Non-pigmented ciliary epithelial cell (primary cell): ENCODE measurements at places on chromosomes 7 and 10.

DNA sequence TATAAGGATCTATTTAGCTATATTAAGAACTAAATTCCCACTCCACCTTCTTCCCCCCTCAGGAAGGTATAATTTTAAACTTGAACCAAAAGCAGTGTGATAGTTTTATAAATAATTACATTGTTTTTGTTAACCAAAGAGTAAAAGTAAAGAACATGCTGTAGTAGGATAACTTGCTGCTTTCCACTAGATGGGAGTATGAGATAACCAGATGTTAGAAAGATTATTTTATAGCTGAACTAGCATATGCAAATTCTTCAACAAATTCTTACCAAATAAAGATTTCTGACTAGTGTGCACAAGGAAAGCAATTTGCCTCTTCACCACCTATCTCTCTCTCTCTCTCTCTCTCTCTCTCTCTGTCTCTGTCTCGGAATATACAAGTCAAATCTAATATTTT lies 31.8 kb downstream of the TES start:
- no peak for DNase-seq

GRCh38 chr7:34487391-34488115 lies 170.5 kb upstream of the NPSR1 start:
- DNase-seq = no peak

GRCh38 chr10:3342771-3343170 lies 170.2 kb upstream of the PITRM1 start:
- no peak for DNase-seq

- no peak for DNase-seq
Observed at GRCh38 chr7:150629347-150629746, 2.8 kb downstream of the GIMAP6 start.

DNA sequence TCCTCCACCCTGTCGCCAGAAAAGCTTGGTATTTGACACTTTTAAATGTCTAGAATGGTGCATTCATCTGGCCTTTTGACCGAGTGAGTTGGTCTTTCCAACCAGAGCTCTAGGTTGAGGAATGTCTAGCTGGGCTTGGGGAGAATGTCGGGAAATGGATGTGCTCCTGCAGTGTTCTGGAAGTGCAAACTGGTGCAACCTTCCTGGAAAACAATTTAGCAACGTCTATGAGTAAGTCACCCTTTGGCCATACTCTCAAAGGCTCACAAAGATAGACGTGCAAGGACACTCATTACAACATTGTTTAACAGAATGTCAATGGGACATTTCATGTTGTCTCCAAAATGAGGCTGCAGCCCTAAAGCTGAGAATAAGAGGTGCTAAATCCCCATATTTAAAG lies 12.2 kb upstream of the NMT2 start:
- no peak for DNase-seq

DNA sequence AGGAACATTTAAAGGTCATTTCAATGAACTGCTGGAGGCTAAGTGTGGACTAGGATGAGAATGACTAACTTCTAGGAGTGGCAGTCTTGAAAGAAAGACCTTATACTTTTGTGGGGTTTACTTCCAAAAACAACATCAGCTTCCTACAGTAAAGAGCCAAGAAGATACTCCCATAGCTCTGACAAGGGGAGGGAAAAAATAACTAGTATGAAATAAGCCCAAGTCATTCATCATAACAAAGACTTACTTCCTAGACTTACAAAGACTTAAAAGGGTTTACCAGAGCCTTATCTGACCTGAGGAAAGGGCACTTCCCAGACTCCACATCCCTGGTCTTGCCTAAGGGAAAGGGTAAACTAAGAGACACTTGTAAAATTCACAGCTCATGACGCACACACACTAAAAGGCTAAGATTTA lies 31.7 kb downstream of the ARHGAP12 start:
- no peak for DNase-seq

DNA sequence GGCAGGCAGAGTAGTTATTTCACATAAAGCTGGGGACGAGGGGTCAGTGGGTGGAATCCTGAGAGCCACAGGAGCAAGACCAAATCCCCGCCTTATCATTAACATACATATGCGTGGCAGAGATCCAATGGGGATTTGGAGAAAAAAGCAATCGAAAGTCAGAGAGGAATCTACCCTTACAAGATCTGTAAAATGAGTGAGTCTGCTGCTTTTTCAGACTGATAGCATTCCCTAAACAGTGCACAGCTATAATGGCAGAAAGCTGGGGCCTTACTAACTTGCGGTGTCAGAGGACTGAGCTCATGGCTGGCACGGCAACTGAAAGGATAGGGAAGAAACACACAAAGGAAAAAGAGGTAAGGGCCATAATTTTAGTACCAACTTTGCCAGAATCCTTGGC lies 25.0 kb downstream of the GPR22 start:
- no peak for DNase-seq

DNA sequence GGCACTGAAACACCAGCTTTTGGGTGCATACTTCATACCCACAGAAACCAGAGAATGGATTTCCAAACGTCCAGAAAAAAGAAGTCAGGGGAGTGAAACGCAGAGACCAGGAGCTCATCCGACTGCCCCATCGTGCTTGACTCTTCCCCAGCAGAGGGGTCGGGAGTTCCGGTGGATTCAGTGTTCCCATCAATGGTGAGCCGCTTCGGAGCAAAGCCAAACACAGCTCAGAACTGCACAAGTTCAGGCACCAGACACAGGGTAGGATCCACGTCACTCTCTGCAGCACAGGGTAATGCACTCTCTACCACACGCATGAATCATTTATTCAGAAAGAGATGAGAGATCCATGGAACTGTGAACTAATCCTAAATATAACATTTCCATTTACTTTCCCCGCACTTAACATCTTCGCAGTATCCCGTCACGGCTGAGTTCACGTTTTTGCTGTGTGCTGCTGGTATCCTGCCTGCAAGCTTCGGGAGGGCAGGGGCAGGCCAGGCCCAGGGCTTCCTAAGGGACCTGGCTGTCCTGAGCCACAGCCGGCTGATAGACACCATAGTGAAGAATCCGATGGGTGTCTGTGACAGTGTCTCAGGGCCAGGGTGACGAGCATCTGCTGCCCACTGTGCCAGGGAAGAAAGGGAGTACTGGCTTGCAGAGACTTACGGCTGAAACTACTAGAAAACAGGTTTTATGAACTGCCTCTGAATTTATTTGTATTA lies 545.3 kb downstream of the PTPRN2 start:
- no peak for DNase-seq

DNA sequence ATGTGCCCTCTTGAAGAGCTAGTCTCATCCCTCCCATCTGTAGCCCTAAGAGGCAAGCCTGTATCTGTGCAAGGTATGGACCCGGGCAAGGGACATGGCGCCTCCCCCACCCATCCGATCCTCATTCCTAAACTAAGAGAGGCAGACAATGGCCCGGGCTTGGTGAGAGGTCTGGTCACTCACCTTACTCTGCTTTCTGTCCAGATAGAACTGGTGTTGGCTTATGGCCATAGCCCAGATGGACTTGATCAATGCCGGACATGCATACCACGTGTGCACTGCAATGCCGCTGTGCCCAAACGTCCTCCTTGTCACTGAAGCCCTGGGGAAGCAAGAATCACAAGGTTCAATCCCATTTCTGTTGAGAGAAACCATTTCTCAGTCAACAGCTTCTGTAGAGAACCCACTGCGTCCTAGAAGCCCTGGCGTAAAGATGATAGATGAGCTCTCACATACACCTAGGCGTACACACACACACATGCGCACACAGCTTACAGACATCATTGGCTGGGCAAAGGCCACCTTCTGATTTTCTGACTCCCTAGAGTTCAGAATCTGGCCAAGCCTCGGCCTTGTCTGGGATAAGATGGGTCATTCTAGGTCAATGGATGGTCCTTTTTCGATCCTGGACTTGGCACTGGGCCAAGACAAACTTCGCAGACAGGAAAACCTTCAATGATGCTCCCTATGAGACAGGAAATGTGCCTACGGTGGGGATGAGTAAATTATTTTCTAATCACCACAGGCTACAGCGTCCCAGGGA lies 114.6 kb downstream of the PRPF18 start:
- DNase-seq = no peak

DNA sequence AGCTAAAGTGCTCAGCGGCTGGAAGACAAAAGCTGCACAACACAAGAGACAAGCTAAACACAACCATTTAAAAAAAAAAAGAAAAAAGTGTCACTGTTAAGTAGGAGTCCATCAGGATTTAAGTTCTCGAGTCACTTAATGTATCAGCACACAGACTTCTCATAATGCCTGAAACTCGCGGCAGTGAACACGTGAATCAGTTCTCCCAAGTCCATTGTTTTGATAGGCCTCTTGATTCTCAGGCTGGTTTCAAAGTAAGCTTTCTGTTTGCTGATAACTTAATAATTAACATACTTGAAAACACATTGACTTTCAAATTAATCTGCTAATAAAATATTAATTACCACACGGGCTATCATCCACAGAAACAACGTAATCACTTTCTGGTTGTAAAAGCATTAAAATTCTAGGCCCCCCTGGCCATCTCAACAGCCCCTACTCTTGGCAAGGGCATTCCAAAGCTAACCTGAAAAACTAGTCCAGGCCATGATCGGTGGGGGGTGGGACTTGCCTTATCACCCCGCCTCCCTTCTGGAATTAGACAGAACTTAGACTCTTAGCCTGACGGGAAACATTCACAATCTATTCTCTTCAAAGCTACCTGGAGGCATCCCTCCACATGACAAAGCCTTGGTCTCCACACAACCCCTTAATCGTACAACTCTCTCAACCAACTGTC lies 129.0 kb downstream of the DIP2C start:
- DNase-seq = no peak

DNA sequence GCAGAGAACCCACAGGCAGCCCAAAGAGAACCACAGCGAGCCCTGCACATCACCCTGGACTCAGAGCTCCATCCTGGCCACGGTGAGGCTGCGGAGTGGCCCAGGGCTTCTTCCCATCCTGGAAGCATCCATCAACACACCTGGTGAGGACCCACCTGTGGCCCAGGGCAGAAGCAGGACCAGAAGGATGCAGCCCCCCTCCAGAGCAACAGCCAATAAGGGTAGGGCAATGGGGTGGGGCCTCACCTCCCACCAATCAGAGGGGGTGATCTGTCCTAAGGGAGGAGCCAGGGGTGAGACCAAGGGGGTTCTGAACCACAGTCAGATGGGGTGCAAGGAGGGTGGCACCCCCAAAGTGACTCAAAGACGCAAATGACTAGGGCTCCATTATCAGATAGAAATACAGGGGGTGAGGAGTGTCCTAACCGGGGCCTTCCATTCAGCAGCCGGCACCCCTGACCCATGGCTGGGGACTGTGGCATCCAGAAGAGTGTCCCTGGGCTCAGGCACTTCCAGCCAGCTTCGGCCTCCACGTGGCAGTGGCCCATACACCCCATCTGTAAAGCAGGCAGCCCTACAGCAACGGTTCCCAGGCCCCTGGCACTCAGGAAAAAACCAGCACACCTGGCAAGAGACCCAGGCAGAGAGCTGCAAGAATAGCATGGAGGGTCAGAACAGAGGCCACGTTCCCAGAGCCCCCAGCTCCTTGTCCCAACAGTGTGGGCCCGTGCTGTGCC lies 36.9 kb downstream of the STK32C start:
- no peak for DNase-seq

DNA sequence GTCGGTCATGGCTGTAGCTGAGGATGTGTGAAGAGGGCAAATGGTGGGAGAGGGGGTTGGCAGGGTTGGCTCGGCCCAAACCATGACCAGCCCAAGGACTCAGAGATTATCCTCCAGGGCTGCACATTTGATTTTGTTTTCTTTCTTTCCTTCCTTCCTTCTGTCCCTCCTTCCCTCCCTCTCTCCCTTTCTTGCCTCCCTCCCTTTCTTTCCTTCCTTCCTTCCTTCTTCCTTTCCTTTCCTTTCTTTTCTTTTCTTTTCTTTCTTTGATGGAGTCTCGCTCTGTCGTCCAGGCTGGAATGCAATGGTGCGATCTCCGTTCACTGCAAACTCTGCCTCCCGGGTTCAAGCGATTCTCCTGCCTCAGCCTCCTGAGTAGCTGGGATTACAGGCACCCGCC lies 3.8 kb downstream of the SSC4D start:
- no peak for DNase-seq

DNA sequence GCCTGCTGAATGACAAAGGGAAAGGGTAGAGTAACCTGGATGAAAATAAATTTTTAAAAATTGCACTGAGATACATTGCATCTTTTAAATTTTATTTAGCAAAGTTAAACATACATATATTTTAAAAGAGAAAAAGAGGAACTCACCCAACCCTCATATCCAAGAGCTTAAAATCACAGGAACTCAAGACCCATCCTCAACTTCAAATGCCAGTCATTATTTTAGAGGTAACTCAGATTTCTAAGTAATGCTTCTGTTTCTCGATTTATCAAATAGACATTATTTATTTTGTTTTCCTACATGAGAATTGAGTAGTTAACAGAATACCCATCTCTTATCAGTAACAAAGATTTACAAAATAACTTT lies 32.4 kb upstream of the KMT2E start:
- no peak for DNase-seq

GRCh38 chr7:140525743-140526142 lies 46.4 kb upstream of the MKRN1 start:
- DNase-seq = no peak

DNA sequence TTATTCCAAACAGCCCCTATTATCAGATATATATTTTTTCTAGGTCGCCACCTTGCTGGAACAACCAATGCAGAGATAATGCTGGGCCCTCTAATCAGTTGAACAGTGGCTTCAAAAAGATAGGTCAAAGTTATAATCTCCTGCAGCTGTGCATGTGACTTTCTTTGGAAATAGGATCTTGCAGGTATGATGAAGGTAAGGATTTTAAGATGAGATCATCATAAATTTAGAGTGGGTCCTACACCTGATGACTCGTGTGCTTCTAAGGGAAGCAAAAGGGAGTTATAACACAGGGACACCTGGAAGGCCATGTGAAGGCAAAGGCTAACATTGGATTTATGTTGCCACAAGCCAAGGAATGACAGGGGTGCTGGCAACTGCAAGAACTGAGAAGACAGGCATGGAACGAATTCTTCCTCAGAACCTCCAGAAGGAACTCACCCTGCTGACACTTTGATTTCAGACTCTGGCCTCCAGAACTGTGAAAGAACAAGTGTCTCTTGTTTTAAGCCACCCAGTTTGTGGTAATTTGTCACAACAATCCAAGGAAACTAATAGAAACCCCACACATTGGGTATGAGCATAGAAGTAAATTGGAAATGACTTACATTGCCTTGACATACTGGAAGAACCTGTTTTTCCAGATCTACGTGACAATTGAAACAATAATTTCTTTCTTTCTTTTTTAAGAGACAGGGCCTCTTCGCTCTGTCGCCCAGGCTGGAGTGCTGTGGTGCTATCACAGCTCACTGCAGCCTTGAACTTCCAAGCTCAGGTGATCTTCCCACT lies 34.4 kb downstream of the CCDC71L start:
- no peak for DNase-seq

DNA sequence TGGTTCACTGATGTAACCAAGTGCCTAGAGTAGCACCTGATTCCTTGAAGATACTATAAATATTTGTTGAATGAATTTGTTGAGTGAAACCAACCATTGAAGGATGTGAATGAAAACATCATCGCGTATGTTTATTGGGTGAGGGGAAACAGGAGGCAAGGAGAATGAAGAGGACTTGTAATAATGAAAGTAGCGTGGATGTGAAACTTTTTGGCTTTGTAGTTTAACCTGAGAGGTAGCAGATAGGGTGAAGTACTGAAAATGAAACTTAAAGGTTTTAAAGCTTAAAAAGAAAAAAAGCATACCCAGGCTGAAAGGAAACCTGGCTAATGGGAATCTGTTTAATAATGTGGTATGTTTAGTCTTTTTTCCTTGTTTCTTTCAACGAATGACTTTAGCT lies 5.2 kb downstream of the CCNY start:
- DNase-seq = no peak
